ENCODE measurements at places on chromosomes 13 and 19.

GRCh38 chr13:59034198-59034597, 1129.5 kb downstream of the DIAPH3 start:
- no peak for DNase-seq

- DNase-seq = no peak
Observed at GRCh38 chr13:20193907-20194631, 1.3 kb upstream of the GJB2 start.

GRCh38 chr19:14561847-14562351, 10.0 kb downstream of the NDUFB7 start:
- DNase-seq = no peak

DNA sequence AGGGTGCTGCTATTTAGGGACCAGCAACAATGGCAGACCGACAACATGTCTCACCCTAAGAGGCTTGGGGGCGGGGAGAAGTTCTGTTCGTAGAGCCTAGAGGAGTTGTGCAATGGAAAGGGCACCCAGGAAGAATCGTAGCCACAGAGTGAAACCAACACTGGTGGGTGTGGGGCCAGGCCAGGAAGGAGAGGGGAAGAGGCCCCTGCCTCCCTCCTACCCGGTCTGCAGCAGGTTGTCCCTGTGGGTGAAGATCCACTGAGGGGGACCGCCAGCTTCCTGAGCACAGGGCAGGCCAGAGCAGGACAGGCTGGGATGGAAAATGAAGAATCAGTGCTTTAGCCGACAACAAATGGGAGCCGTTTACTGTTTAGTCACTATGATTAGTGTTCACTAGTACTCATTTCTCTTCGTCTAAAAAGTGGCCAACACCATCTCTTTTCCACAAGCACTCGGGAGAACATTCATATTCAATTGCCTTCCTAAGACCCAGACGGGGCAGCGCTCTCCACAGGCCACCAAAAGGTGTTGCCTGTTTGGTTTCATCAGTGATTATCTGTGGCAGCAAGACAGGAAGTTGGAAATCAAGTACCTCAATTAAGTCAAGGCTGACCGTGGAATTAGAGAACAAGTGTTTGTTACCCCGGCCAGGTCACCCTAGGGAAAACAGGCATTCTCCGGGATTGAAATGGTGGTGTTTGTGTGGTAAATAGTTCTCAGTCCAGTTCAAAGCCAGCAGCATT, 1.1 kb upstream of the ATP11A start:
- DNase-seq = peak; percentile 41

- no peak for DNase-seq
Observed at GRCh38 chr13:108368250-108368905, 98.9 kb downstream of the TNFSF13B start.

- DNase-seq = no peak
Observed at GRCh38 chr19:9945319-9945966, 9.1 kb upstream of the OLFM2 start.

GRCh38 chr13:70960841-70961443, 852.7 kb upstream of the KLHL1 start:
- no peak for DNase-seq

GRCh38 chr13:113018676-113019465, 49.9 kb downstream of the MCF2L start:
- DNase-seq = no peak

DNA sequence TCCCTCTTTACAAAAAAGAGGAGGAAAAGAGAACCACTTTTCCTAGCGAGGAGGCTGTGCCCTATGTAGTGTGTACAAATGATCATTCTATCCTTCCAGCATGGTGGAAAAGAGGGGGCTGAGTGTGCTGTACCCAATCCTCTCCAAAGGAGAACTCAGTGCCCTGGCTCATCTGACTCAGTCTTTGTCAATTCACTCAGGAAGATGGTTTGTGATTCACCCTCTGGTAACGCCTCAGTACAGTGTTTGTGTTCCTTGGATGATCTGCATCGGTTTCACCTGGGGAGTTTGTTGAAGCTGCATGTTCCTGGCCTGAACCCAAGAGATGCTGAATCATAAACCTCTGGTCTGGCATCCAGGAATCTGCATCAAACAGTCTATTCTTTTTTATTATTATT, 18.3 kb upstream of the ENOX1 start:
- no peak for DNase-seq

GRCh38 chr19:30783936-30784335, 411.8 kb downstream of the ZNF536 start:
- no peak for DNase-seq

DNA sequence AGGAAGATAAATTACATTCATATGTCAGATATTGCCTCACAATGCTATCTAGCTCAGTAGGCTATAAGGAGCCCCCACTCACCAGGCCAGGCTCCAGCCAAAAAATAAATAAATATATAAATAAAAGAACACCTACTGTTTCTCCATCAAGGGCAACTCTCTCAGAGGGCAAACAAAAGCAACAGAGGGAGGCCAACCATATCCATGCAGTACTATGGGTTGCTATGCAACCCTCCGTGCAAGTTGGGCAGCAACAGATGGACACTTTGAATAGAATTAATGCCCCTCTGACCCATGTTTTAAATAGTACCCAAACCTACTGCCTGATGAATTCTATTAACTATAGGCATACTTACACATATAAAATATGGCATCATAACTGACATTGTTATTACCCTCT, 279.8 kb upstream of the EDNRB start:
- DNase-seq = no peak

DNA sequence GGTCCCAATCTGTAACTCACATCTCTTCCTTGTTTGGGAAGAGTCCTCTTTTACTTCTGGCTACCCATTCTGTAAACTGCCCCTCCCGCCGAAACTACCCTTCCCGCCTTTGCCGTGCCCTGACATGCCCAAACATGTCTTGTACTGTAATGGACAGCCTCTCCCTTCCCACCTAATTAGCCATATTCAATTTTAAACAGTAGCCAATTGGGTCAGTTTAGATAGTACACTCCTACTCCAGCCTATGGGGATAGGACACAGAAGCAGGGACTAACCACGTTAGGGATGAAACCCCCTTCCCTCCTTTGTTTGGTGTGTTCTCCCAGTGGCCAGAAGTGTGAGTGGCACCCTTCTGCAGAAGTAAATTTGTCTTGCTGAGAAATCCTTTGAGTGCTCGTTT, 34.2 kb downstream of the SACS start:
- no peak for DNase-seq

GRCh38 chr19:48481846-48482639, 12.9 kb downstream of the CYTH2 start:
- no peak for DNase-seq

GRCh38 chr13:37134411-37135041, 29.1 kb upstream of the CSNK1A1L start:
- no peak for DNase-seq

DNA sequence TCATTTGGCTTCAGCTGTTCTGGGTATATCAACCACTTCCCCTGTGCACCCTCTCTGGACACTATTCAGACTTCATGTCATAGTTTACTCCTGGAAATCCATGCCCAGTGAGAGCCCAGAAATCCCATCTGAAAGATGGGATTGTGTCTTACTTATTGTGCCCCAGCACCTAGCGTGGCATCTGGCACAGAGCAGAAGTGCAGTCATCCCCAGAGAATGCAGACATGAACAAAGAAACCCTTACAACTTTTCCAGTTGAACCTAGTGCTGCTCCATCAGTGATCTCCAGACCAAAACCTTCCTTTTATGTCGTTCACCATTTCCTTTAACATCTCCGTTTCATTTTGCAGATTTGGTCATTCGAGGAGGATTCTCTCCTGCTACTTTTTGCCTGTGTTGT, 60.6 kb downstream of the MBNL2 start:
- DNase-seq = no peak

GRCh38 chr19:51739466-51740213, 12.0 kb downstream of the FPR1 start:
- DNase-seq = no peak

GRCh38 chr13:46383383-46383782, 3.7 kb downstream of the RUBCNL start:
- DNase-seq = no peak

DNA sequence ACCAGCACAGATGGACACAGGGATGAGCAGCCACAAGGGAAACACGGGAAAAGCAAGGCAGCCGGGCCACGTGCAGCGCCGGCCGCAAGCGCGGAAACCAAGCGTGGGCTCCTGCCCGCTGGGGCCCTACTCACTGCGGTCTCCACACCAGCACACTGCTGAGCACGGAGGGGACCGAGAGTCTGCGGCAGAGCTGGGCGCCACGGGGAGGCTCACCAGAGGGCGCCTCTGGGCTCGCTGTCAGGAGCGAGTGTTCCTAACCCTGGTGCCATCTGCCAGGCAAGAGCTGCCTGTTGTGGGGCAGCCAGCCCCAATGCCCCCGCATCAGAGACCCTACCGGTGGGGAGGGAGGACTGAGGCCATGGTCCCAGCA, 26.5 kb downstream of the MPND start:
- DNase-seq = peak; percentile 75

- DNase-seq = no peak
Observed at GRCh38 chr13:99151516-99151915, 49.1 kb upstream of the UBAC2 start.

DNA sequence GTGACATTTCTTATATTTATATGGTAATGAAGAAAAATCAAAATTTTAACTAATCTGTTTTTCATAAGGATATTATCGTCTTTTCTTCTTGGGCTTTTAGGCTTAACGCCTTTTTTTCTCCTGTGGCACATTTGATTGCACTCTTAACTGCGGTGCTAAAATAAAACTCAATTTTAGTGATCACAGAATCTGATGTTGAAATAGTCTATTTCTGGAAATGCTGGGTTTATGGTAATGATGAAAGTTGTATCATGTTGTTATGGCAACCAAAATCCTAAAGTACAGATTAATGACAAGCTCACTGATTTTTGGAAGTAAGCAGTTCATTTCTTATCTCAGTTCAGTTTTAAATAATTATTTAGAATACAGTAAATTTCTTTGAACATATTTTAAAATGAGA, 85.3 kb downstream of the COG6 start:
- DNase-seq = no peak

GRCh38 chr19:3073931-3074595, 11.8 kb upstream of the TLE5 start:
- DNase-seq = no peak

GRCh38 chr13:110874508-110874960, 40.3 kb downstream of the ANKRD10 start:
- DNase-seq = peak; percentile 22

DNA sequence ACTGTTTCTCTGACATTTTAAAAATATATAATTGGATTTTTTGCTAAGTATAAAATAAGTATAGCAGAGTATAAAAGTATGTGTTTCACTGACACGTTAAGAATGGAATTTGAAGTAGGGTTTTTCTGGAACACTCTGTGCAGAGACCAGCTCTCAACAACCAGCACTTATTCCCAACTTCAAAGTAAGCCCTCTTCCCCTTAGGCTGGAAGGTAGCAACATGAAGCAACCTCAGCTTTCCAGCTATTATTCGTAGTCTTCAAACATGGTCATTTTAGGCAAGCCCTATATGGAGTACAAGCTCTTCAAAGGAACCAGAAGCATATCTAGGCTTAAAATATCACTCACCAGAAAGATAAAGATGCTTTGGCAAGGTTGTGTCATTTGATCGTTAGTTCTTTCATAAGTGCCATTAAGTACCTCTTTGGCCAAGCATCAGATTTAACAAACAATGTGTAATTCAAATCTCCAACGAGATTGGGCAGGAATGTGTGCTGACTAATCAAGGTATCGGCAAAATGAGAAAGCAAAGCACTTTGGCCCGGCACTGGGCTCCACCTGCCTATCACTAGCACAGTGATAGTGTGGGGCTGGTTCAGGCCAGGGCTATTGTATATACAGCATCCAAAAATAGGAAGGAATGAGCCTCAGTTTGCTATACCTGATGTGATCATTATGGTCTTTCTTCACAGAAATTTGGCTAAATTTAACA, 95.9 kb upstream of the FREM2 start:
- no peak for DNase-seq

GRCh38 chr13:85601526-85601925, 197.7 kb downstream of the SLITRK6 start:
- no peak for DNase-seq

DNA sequence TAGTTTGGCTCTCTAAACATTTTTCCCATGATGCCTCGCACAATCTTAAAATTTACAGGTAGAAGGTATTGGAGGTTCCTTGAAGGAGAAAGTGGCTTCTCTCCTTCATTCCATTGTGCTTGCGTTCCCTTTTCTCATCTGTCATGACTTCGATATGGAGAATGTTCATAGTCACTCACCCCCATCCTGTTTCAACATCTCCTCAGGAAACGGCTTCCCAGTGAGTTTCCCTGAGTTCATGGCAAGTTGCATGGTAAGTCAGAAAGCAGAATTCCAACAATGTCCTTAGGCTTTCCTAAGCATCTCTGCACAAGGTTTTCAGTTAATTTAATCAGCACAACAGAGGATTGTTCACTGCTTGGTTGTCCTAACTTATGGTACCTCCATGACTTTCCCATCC, 581.8 kb upstream of the SLITRK5 start:
- DNase-seq = no peak

- DNase-seq = no peak
Observed at GRCh38 chr13:72985610-72986009, 73.2 kb upstream of the KLF5 start.

GRCh38 chr19:42412227-42412626, 15.0 kb downstream of the LIPE start:
- no peak for DNase-seq

GRCh38 chr19:33436360-33437345, 63.1 kb downstream of the CEBPG start:
- no peak for DNase-seq

GRCh38 chr19:1094655-1094977, 559 bp downstream of the POLR2E start:
- DNase-seq = no peak

GRCh38 chr13:64078025-64078424, 2662.4 kb upstream of the PCDH20 start:
- DNase-seq = no peak

- DNase-seq = no peak
Observed at GRCh38 chr13:82165396-82166174, 1716.7 kb downstream of the SLITRK1 start.

DNA sequence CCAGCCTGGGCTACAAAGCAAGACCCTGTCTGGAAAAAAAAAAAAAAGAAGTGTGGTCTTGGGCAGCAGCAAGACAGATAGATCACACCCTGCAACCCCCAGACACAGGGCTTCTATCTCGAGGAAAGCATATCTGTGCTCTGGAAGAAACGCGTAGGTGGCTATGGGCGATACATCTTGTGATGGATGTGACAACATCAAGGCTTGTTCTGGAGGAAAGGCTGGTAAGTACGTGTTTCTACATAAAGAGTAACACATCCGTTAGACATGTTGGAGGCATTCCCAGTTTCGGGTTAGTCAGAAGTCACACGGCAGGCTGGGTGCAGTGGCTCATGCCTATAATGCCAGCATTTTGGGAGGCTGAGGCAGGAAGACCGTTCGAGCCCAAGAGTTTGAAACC, 6.6 kb upstream of the DHDH start:
- DNase-seq = no peak

DNA sequence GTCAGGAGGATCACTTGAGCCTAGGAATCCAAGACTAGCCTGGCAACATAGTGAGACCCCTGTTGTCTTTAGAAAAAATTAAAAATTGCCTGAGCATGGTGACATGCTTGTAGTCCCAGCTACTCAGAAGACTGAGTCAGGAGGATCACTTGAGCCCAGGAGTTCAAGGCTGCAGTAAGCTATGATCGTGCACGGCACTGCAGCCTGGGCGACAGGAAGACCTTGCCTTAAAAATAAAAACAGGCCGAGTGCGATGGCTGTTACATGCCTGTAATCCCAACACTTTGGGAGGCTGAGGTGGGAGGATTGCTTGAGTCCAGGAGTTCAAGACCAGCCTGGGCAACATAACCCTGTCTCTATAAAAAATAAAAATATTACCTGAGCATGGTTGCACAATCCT, 5.4 kb downstream of the HNRNPUL1 start:
- DNase-seq = no peak

Data from activated CD4-positive, alpha-beta T cell treated with anti-CD3 and anti-CD28 coated beads, Interleukin-2, amount 50 U/mL, for 1 hour (primary cell).